NCI-H1930 (cell line): ENCODE measurements at places on chromosomes 6 and 20.

DNA sequence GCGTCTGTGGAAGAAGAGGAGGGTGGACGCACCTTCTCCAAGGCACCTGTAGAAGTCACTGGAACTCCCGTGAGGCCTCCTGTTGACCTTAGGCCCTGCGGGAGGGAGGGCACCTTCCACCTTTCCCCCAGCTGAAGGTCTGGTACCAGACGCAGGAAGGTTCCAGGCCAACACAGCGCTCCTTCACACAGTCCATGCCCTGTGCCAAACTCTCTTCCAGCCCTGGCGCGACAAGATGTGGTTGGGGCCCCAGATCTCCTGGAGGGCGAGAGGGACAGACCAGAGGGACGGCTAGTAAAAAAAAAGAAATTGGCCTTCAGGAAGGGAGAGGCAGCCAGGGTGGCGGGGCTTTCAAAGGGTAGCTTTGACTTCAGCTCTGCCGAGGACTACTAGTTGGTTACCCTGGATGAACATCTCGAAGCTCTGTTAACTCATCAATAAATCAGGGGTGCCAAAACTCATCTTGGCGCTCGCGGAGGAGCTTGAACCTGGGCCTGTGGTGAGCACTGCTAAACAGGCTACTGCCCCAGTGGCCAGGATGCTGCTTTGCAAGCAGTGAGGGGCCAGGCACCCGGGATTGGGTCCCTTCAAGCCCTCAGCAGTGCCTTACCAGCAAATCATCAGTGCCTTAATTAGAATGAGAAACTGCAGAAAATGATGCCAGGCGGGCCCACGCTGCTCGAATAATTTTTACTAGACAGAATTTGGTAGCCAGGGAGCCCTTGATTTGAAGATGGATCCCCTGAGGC, 14.9 kb downstream of the AARS2 start:
- no peak for DNase-seq

DNA sequence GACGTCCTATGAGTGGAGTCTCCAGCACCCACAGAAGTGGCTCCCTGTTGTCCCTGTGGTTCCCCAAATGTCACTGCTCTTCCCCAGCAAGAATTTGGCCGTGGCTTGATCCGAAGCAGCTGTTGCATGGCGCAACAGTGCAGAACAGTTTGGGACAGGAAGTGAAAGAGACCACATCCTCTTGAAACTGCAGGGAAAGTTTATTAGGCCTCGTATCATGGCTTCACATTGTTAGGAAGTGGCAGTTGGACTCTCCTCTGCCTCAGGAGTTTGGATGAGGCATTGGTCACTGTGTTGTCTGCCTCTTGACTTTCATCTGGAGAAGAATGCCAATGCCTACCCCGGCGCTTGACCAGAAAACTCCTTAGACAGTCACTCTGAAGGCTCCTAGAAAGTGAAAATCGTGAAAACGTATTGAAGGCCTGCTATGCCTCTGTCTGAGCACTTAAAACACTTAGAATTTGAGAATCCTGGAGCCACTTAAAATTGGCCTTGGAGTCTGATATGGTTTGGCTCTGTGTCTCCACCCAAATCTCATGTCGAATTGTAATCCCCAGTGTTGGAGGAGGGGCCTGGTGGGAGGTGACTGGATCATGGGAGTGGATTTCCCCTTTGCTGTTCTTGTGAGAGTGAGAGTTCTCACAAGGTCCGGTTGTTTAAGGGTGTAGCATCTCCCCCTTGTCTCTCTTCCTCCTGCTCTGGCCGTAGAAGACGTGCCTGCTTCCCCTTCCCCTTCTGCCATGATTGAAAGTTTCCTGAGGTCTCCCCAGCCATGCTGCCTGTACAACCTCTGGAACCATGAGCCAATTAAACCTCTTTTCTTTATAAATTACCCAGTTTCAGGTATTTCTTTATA, 334.9 kb upstream of the JARID2 start:
- DNase-seq, result no peak

- no peak for DNase-seq
Observed at GRCh38 chr6:11427723-11428245, 109.8 kb upstream of the TMEM170B start.

DNA sequence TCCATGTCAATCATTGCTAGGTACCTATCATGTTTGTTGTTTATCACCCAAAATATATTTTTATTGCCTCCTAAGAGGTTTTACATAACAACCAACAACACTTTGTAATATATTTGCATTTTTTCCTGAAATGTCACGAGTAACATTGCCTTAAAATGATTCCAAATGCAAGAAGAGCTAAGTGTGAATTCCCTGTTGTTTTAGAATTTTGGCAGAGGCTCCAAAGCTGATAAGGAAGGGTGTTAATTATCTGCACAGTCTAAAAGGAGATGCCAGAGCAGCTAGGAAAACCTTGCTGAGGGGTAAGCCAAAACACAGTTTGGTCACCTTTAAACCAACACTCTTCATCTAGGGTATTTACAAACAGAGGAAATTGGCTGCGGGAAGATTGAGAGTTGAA, 201.9 kb upstream of the KCNQ5 start:
- DNase-seq, result no peak

- DNase-seq, result no peak
Observed at GRCh38 chr6:128065072-128065471, 164.2 kb upstream of the THEMIS start.

DNA sequence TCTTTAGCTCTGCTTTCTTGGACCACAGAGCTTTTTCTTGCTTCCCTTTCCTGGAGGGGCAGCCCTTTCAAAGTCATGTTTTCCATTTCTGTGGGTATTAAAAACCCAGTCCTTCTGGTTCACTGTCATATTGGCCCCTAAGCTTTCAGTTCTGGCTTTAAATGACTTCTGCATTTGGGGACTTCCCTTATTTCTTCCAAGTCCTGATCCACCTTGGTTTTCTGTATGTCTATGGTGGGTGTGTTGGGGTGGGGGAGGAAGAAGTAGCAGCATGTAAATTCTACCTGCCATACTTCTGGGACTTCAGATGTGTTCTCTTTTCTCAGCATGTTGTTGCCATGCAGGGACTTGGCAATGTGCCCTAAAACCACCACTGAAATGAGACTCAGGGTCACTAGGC, 77.1 kb upstream of the EMILIN3 start:
- DNase-seq, result no peak
